ENCODE measurements at places on chromosomes 12 and 14.

DNA sequence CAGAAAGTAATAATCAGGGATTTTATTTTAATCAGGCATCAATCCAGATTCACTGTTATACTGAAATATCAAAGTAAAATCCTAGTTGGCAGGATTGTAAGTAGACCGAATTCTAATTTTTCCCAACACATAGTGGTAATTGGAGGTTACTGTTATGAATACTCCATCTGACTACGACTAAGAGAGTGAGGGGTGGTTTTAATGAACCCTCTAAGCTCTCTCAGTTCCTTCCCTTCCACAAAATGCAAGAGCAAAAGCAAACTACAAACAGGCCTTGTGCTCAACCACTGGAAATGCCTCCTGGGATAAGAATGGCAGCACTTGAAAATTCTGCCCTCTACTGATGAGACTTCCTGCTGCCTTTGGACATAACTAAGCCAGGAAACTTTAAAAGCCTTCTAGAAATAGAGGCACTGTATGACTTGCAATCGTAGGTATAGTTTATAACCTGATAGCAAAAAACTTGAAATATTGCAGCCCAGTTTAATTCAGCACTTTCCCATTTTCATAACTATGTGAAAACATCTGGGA, 184.8 kb downstream of the SLC16A7 start:
- no peak for DNase-seq

GRCh38 chr14:22939684-22940083, 10.5 kb upstream of the PRMT5 start:
- DNase-seq, result no peak

DNA sequence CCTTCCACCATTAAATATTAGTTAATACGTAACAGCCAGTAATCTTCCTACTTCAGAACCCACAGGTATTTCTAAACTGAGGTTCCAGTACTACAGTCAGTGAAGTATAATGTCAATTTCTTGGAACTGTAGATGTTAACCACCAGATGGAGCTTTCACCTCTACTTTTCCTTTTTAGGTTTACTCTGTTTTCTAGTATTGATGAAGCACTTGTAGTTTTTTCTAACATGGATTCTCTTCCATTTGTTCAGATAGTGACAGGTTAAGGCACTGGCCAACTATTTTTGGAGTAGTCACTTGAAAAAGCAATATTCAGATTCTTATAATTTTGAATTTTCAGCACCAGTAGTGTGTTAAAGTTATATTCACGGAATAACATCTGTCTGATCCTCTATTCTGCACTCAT, 4.6 kb upstream of the SEC23A start:
- no peak for DNase-seq

DNA sequence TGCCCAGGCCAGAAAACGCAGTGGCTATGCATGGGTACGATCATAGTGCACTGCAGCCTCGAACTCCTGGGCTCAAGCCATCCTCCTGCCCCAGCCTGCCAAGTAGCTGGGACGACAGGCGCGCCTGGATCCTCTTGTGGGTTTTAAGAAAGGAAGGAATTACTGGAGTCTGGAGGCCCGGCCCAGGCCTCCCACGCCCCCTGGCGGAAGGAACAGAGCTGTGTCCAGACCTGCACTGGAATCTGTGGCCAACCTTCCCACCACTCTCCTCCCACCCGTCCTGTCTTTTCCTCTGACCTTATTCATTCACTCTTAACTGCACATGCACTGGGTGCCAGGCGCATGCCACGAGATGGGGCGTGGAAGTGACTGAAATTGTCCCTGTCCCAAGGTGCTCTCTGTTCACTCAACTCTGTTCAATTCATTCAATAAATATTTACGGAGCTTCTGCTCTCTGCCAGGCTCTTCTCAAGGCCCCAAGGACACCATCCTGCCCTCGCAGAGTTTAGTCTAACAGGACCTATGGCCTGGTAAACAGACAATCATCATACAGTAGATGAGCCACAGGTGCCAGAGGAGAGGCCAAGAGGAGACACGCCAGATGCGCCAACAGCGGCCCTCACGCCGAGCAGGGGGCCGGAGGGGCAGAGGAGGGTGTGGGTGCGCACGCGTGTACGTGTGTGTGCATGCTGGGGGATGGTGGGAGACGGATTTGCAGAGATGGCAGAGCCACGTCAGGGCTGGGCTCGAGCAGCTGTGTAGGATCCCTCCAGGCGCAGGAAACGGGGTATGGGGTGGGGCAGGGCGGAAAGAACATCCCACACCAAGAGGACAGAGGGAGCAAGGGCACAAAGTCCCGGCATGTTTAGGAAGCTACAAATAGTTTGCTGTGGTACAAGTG, 13.7 kb upstream of the TMEM106C start:
- DNase-seq, result peak; percentile 85

DNA sequence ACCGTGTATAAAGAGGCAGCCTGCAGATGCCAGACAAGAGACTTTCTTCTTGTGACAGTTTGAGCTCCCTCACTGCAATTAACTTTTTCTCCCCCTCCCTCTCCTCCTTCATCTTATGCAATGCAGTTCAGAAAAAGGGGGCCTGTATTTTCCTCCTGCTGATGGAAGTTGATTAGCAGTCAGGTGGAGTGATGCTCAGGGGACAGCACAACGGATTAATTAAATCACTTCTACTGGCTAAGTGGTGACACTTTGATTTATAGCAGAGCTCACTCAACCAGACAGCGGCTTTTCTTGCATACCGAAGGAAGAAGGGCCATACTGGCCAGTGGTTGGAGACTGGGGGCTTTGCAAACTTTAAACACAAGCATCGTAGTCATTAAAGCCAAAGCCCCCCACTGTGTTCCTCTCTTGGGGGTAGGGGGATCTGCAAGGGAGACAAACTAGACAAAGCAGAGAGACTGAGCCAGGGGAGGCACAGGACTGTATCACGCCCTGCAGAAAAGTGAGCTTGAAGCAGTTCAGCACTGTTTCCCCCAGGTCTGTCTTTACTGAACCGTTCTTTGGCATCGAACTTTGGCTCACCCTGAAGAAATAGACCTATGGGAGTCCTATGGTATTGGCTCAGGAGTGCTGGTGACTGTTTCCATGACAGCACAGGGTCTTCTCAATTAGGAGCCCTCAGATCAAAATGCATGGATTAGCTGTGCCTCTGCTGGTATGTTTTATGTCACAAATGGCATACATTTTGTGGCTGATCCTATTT, 47.7 kb downstream of the SPRING1 start:
- DNase-seq, result peak; percentile 18

- no peak for DNase-seq
These were observed 243.7 kb downstream of the BCAT1 start for GRCh38 chr12:24705216-24705615.

- DNase-seq, result peak; percentile 27
These were observed 3.0 kb upstream of the EP400 start for GRCh38 chr12:131946757-131947156.

DNA sequence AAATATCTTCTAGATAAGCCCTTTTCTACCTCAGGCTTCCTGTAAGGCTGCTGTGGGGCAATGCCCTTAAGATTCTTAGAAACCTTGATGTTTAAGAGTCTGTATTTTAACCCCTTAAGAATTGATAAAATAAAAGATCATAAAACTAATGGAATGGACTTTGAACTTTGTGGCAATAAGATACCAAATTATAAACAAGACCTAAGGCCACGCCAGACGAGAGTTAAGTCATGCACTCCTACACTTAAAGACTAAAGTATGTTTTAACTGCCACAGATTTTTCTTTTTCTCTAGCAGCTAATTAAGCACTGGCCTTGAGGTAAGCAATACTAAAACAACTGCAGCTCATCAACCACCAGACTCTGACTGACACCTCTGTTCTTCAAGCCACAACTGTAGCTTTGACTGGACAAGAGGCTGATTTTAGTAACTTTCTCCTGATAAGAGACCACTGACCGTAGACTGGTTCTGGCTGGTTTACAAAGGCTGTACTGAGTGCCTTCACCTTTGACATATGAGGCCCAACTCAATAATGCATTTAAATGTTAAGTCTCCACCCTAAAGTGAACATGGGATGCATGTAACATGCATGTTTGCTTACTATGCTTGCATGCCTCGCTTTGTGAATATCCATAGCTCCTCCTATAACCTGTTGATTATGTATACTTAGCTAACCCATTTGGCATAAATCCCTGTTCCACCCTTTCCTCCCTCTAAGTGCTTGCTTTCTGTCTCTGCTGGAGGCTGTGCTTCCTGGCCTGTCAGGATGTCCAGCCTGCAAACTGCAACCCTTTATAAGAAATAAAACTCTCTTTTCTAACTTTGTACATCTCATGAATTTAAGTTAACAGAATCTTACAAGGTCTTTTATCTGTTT, 71.9 kb downstream of the KLHL28 start:
- no peak for DNase-seq

DNA sequence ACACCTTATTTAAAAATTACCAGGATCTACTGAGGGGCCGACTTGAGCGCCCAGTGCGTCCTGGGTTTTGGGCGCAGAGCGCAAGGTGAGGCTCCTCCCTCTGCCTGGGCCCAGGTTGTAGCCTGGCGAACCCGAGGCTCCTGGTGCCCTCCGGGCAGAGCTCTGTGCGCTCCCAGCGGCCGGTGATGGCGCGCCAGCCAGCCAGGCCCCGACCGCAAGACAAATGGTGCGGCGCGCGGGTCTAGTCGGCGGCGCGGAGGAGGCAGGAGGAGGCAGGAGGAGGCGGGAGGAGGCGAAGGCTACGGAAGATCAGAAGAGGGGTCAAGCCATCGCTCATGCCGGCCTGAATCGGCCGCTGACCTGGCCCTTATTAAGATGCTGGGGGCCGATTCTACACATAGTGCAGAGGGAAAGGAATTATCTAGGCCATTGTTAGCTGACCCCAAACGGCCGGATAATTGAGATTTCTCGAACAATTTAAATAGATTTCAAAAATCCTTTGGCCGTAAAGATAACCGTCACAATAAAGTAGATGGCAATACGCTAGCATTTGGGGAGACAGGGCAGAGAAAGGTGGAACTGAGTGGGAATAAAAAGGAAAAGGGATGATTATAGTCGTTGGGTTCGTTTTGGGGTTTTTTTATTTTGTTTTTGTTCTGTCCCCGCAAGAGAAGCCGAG, 2.8 kb downstream of the TBX5 start:
- no peak for DNase-seq

DNA sequence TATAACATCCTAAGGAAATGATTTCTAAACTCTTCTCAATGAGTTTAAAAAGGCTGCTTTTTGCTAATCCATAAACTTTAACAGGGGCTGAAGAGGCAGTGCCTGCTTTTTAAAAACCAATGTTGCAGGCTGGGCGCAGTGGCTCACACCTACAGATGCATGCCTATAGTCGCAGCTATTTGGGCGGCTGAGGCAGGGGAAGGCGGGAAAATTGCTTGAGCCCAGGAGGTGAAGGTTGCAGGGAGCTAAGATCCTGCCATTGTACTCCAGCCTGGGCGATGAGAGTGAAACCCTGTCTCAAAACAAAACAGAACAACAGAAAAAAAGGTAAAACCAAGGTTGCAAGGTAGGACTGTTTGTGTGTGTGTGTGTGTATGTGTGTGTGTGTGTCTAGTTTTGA, 531.2 kb downstream of the DIO2 start:
- DNase-seq, result no peak

DNA sequence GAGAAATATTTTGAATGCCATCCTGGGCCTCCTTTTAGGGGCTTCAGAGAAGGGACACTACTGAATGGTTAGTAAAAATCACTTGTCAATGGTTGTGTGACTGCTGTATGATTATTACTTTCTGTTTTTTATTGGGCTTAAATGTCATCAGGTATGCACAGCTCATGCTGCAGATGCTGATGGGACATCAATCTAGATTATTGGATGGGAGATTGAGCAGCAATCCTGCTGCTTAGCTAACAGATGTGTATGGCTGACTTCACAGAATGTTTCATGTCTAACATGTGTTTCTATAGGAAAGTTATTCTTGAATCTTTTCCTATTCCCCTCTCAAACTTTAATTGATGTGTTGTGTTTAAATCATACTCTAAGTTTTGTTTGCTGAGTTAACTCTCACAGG, 166.8 kb downstream of the RMST start:
- DNase-seq, result no peak

GRCh38 chr12:128970110-128970509, 116.8 kb downstream of the GLT1D1 start:
- no peak for DNase-seq

DNA sequence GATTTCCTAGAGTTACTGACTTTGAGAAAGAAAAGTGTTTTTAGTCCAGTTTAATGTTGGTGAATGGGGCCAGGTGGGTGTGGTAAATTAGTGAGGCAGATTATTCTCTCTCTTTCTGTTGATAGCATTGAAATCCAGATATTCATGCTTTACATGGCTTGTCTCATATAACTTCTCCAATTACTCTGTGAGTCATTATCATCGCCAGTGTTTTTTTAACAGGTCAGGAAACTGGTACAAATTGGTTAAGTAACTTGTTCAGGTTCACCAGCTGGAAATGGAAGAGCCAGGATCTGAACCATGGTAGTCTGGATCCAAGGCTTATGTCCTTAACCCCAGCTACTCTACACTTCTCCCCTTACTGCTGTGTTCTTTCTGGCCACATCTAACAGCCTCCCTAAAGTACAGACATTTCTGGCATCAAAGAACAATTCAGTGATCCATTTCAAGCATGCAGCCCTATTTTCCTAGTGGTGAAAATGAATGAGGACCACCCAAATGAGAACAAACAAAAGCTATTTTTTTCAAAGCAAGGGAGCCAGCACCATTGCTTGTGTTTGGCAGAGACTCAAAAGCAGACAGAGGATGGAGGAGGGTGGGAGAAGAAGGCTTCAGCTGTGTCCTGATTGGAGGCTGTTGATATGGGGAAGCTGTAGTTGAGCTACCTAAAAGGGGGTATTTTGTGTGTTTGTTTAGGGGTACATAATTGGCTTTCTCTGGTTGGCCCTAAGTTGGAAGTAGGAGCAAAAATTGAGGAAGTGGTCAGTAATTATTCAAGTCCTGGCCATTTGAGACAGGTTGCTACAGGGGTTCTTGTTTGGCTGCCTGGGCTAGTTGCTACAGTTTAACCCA, 1.7 kb downstream of the IRAK3 start:
- no peak for DNase-seq

DNA sequence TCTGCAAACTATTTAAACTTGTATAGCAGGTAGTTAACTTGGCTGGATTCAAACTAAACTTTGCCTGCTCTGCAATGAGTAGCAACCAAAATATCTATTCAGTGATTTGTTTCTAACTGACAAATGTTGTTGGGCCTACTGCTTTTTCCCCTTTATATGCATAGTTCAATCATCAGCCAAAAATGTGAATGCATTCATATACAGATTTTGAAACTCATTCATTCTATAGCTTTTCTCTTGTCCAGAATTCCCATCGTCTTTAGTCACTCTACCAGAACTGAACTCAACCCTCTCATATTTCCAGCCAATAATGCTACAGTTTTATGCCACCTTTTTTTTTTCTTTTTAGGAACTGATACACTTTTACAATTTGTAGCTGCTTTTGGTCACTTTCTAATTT, 599.8 kb downstream of the RPL10L start:
- DNase-seq, result no peak
